ENCODE measurements at places on chromosomes 1 and 21.

GRCh38 chr1:31801458-31801857 is 14.4 kb downstream of the SPOCD1 start:
- no peak for DNase-seq

GRCh38 chr1:159008744-159009188 is 941 bp upstream of the IFI16 start:
- DNase-seq, result no peak

DNA sequence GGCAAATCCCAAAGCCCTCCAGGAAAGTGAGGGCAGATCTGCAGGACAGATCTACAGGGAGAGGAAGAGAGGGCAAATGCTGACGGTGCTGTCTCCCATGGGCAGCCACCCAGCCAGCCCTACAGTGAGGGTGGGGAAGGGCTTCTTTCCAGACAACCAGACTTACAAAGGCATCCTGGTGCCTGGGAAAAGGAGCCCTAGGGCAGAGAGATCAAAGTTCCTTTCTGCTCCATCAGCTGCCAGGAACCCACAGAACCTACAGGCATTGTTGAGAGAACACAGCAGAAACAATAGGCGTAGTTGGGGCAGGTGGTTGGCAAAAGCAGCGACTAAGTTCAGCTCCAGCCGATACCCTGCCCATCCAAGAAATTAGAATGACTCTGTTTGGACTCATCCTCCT is 332.4 kb downstream of the KCNH1 start:
- no peak for DNase-seq

DNA sequence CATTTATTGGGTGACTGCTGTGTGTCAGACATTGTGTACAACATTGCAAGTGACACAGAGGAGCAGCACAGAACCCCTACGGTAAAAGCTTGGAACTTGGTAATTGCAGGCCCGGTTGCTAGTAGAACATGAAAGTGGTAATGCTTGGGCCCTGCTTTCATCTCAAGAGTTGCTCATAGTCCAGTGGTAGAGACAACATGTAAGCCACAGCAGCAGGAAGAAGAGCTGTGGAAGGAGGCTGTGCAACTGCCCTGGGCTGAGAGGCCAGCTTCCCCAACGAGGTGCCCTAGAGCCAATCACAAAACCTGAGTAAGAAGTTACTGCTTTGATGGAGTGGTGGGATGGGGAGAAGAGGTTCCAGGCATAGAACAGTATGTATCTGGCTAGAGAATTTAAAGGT is 18.4 kb downstream of the CNIH4 start:
- no peak for DNase-seq

- DNase-seq, result no peak
Measured at GRCh38 chr1:55635856-55636255, 420.7 kb upstream of the USP24 start.

- no peak for DNase-seq
Measured at GRCh38 chr1:199302554-199302953, 663.7 kb downstream of the PTPRC start.

- DNase-seq, result no peak
Measured at GRCh38 chr1:209063767-209064659, 519.5 kb upstream of the CAMK1G start.

GRCh38 chr1:53384796-53385195 is 56.9 kb upstream of the LRP8 start:
- no peak for DNase-seq

DNA sequence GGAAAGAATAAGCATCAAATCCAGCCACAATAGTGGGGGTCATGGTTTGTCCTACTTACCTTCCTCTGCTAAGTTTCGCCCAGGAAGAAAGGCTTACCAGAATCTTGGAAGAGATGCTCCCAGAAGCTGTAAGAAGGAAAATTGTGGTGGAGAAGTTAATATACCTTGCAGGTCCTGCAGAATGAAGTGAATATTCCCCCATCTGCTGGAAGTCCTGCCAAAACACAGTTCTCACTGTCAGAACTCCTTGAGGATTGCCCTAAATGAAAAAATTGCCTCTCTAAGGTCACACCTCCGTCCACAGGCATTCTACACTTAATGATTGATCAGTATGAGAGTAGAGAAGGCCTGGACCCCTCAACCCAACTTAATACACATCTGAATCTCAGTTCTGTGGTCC is 78.4 kb upstream of the RGS21 start:
- no peak for DNase-seq

GRCh38 chr21:32061729-32062128 is 188.9 kb downstream of the HUNK start:
- DNase-seq, result no peak

DNA sequence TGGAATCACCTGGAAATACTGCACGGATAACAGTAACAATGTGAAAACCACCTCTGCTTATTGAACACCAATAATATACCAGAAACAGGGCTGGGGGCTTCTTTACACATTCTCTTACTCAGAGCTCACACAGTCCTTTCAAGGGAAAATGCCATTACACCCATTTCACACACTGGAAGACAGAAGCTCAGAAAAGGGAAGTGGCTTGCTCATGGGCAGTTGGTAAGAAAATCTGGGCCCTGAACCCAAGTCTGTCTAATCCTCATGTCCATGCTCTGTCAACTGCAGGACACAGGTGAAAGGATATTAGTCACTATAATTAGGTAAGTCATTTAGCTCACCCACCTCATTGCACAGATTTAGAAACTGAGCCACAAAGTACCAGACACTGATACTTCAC is 18.6 kb downstream of the C8A start:
- no peak for DNase-seq

DNA sequence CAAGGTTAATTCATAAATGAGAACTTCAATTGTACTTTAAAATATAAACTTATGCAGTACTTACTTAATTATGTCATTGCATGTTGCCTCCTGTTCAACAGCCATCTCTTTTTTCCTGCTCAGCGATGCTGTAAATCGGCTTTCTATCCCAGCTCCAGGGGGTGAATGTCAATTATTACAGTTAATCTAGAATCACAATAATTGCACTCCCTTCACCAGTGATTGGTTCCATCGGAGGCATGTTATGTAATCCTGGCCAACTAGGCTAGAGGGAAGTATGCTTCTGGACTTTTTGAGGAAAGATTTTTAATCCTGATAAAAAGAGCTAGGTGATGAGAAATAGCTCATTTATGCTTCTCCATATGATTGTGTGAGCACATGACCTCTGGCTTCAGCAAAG is 53.8 kb upstream of the SGIP1 start:
- no peak for DNase-seq

GRCh38 chr21:18191139-18191538 is 53.5 kb upstream of the CHODL start:
- DNase-seq, result no peak

GRCh38 chr1:88029899-88030298 is 654.2 kb upstream of the PKN2 start:
- DNase-seq, result no peak

GRCh38 chr1:189782295-189782694 is 695.4 kb downstream of the BRINP3 start:
- DNase-seq, result no peak

GRCh38 chr1:204971517-204972336 is 71.3 kb upstream of the CNTN2 start:
- no peak for DNase-seq

GRCh38 chr1:239293350-239294110 is 92.8 kb upstream of the CHRM3 start:
- DNase-seq, result no peak

GRCh38 chr21:44779417-44780136 is 22.0 kb downstream of the UBE2G2 start:
- DNase-seq, result no peak

GRCh38 chr1:95548211-95548610 is 314.2 kb downstream of the RWDD3 start:
- no peak for DNase-seq

DNA sequence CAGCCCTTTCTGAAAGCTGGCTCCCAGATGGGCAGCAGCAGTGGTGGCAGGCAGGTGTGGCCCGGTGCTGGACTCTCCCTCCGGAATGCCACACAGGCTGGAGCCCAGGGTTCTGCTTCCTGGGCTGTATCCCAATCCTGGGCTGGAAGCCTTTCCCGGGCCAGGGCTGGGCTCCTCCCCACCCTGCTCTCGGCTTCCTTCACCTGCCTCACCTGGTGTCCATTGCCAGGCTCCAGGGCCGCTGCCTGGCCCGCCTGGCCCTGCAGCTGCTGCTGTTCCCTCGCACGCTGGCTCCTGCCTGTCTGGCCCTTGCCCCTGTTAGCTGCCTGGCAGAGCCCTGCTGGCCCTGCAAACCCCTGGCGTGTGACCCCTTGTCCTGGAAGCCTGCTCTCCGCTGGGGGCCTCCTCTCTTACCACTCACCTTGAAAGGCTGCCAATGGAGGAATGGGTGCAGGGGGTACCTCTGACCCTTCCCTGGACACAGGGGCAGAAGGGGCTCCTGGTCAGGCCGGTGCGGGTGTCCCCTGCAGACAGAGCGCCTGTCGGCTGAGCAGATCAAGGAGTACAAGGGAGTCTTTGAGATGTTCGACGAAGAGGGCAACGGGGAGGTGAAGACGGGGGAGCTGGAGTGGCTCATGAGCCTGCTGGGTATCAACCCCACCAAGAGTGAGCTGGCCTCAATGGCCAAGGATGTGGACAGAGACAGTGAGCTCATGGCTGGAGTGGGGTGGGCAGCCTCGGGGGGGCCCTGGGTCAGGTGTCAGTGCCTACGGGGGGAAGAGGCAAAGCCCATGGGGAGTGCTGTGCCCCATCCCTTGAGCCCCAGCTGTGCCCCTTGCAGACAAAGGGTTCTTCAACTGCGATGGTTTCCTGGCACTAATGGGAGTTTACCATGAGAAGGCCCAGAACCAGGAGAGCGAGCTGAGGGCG is 1.1 kb downstream of the CALML6 start:
- DNase-seq, result no peak

DNA sequence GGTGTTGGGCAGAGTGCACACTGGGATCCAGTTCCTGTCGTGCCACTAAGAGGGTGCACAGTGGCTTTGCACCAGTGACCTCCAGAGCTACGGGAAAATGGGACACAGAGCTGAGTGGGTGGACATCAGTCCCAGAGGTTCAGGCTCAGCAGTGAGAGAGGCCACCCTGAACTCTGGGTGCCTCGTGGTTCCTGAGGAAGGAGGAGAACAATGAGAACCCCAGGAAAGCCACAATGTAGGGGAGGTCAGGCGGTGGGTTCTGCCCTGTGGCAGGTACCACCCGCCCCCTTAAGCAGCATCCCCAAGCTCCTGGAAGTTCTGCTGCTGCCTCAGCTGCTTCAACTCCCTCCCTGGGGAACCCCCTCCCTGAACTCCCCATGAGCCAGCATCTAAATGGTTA is 112.2 kb downstream of the GRIK3 start:
- DNase-seq, result no peak

DNA sequence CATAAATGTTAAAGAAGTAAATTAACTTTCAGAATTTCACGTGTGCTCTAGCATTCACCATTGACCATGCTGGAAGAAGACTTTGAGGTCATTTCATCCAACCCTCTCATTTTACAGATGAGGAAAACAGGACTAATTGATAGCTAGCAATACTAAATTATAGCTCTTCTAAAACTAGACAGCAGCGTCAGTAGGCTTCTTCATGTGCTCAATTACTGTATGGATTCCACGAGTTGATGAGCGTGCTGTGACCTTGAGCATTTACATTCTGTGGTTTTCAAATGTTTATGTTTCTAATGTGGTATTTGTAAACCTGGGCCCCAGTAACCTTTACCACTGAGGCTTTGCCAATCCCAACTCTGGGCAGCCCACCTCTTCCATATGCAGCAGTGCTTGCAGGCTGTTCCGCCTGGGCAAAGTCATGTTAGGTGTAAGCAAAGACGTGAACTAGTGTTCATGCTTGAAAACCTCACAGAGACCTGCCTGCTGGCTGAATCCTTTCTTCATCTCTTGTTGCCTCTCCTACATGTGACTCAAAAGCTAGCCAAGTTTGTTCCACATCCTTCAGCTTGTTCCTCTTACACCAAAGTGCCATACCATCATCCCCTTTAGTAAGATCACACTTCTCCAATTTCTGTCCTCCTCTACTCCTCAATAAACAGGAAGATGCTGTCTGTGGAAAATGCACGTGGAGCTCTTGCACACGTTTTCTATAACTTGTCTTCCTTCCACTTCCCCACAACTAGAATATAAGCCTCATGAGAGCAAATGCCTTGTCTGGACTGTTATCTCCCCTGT is 17.2 kb downstream of the KCNJ15 start:
- DNase-seq, result no peak

Measured in GOT3 (cell line).